Activated naive CD8-positive, alpha-beta T cell treated with anti-CD3 and anti-CD28 coated beads, Interleukin-2, amount 50 U/mL, for 16 hours (primary cell): ENCODE measurements at places on chromosomes 4 and X.
A peak's percentile ranks its signal among the peaks of the same experiment; 100 is the strongest.

GRCh38 chr4:107689912-107690587, 30.0 kb downstream of the PAPSS1 start:
- DNase-seq: no peak

- DNase-seq: no peak
Observed at GRCh38 chrX:30751497-30751896, 98.3 kb downstream of the GK start.

- DNase-seq: no peak
Observed at GRCh38 chr4:42655921-42656678, 805 bp downstream of the ATP8A1 start.

DNA sequence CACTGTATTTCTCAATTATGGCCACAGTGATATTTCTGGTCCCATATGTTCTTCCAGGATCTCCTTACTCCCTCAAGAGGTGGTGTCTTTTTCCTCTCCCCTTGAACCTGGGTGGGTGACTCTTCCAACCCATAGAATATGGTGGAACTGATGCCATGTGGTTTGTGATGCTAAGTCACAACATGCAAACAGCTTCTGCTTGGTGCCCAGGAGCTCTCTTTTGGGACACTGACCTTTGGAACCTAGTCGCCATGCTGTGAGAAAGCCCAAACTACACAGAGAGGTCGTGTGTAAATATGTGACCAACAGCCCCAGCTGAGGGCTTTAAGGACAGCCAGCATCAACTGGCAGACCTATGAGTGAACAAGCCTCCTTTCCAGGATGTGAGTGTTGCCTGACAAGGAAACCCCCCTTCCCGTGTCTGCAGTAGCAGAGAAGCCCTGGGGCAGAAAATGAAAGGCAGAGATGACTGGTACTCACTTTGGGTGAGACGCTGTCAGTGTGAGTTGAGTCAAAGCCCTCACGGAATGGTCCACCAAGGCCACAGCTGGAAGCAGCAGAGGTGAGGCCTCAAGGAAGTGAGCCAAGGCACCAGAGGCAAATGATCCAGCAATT, 223.4 kb downstream of the BCOR start:
- DNase-seq: peak; percentile 17

GRCh38 chrX:38806875-38807621, 5.8 kb downstream of the MID1IP1 start:
- no peak for DNase-seq

GRCh38 chr4:44493924-44494323, 45.3 kb upstream of the KCTD8 start:
- no peak for DNase-seq

DNA sequence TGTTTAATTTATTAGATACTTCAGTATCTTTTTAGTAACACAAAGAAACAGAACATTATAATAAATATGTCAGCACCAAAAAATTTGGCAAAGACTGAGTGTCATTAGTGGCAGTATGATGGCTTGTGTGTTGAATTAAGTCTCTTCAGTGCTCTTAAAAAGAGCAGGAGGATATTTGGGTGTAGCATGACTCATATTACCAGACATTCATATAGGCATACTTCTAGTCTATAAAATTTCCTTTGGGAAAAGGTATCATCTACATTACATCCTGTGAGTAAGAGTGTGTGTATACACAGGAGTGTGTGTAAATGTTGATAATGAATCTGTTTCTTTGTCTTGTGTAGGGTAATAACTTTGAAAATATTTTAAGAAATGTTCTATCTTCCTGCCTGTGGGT, 135.7 kb downstream of the CNKSR2 start:
- DNase-seq: no peak
